ENCODE measurements at places on chromosomes 3 and 15.

GRCh38 chr3:3991598-3991997 lies 192.4 kb downstream of the LRRN1 start:
- no peak for DNase-seq

DNA sequence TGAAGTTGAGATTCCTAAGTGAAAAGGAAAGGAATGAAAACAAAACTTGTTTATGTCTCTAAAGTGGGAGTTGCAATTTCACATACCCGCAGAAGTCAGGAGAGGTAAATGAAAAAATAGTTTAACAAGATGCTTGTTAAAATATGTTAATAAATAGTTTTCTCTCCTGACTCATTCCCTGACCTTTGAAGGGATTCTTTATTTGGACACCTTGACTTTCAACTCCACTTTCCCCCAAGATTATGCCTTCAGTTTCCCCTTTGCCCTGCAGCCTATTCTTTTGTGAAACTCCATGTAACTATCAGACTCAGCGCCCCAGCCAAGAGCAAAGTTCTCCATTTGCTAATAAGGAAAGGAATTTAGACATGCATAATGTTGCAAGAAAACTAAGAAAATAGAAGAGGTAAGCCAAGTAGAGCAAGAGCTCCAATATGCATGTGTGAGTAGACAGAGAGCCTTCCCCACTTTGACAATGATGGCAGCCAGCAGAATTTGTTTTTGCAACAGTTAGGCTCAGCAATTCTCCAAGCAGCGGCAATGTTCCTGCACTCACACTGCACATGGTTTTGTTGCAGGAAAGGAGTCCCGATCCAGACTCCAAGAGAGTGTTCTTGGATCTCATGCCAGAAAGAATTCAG lies 61.2 kb downstream of the CD200 start:
- DNase-seq = no peak

- DNase-seq = no peak
Observed at GRCh38 chr15:48834756-48835155, 23.9 kb upstream of the CEP152 start.

DNA sequence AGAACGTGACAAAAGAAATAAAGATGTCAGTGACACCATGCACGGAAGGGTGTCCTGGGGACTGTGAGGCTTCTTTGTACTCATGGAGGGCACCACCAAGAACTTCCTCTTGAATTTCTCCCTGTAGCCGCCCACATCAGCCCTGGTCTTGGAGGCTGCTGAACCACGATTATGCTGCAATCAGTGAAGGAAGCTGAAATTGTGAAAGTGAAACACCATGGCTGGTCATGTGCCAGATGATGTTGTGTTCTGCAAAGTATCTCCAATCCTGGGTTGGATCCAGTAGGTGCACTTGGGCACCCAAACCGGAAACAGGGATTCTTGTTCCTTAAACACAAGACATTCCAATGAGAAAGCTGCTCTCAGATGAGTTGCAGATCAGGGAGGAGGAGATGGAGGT lies 104.4 kb upstream of the GOLGA6L6 start:
- DNase-seq = no peak

GRCh38 chr3:59515966-59516365 lies 466.1 kb upstream of the CFAP20DC start:
- no peak for DNase-seq

GRCh38 chr15:75061272-75061671 lies 37.9 kb downstream of the PPCDC start:
- DNase-seq = no peak

DNA sequence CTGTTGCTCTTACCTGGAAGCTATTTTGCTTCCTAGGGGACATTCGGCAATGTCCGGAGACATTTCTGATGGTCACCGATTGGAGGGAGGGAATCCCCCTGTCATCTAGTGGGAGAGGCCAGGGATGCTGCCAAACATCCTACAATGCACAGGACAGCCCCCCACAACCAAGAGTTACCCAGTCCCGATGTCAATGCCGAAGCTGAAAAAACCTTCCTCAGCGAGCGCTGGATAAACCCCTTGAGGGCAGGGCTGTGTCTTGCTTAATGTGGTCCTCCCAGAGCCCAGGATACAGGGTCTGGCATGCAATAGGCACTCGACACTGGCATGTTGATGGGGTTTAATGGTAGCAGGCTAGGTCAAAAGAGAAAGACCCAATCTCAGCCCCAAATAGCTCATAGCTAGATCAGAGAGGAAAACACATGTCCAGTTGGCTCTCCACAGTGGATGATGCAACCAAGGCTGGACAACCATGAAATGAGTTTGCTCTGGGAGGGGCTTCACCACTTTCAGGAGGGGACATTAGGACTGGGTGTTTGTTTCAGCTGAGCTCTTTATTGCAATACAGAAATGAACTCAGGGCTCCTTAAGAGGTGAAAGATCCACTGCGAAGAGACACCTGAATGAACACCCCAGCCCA lies 16.5 kb upstream of the PAQR5 start:
- no peak for DNase-seq

- DNase-seq = no peak
Observed at GRCh38 chr3:21790466-21790865, 39.5 kb upstream of the ZNF385D start.
